Endothelial cell of umbilical vein (primary cell): ENCODE measurements at places on chromosomes 1 and 21. TPM values are rescaled to one million over a fixed set of nuclear protein-coding genes. Genes with fewer than 3 reads are reported as not detected.

- no peak overlapping the region for H3K4me3 ChIP-seq
- no peak for DNase-seq
- no peaks in the 10 kb centered on the region for H3K27me3 ChIP-seq
- H3K4me1 ChIP-seq: peaks cover 5% of the 10 kb centered on the region
- peaks cover 2% of the 10 kb centered on the region for H3K36me3 ChIP-seq
These were observed 87.7 kb downstream of the RAB3GAP2 start for GRCh38 chr1:220184506-220184905.

DNA sequence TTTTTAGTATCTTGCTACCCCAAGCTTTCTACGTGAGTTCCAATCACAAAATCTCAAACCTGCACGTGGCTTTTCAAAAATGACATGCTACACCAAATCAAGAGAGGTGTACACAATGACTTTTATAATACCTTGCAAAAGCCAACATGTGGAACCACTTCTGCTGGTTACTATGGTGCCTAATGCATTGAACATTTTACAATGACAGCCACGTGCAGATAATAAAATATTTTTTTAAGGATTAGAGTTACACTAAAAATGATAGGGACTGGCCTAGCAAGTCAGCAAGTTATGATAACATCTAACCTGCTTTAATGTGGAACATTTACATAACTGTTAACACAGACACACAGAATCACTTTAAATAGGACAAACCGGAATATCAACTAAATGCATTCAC lies 30.2 kb downstream of the EYA3 start:
- no peak for DNase-seq
- H3K36me3 ChIP-seq: no peaks in the 10 kb centered on the region
- no peak overlapping the region for H3K27ac ChIP-seq

- H3K4me1 ChIP-seq: peaks cover 35% of the 10 kb centered on the region
- no peak overlapping the region for H3K27ac ChIP-seq
- no peaks in the 10 kb centered on the region for H3K27me3 ChIP-seq
- DNase-seq: no peak
These were observed 128.4 kb downstream of the PTPN14 start for GRCh38 chr1:214423045-214423444.

Gene KTI12
- total RNA-seq: 9.2 and 10.0 TPM in 2 replicates

GRCh38 chr1:234605399-234605982 lies 4.5 kb downstream of the IRF2BP2 start:
- peak overlapping the region; percentile 87 for H3K27ac ChIP-seq
- peak overlapping the region; percentile 94 for H3K4me3 ChIP-seq
- H3K36me3 ChIP-seq: peaks cover 11% of the 10 kb centered on the region
- H3K27me3 ChIP-seq: no peaks in the 10 kb centered on the region

- H3K27me3 ChIP-seq: no peaks in the 10 kb centered on the region
- no peak overlapping the region for H3K27ac ChIP-seq
- DNase-seq: no peak
- no peak overlapping the region for H3K4me3 ChIP-seq
- H3K4me1 ChIP-seq: no peaks in the 10 kb centered on the region
These were observed 72.6 kb upstream of the RGL1 start for GRCh38 chr1:183732236-183732880.

Gene UFC1
- 102 and 110 TPM in 2 replicates for total RNA-seq

DNA sequence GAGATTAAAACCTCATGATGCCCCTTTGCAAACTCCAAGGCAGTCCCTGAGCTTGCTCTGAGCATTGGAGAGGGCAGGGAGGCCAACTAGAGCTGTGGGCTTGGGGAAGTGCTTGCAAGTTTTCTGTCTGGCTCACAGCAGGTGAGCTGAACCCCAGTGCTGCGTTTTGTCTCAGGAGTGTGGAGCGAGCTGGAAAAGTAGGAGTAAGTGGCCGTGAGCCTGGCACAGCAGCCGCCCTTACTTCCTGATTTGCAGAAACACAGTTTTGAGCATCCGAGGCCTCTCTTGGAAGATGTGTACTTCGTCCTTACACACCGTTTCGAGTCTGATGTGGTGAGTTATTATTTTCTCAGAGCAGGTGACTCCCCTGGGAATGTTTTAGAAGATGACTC lies 221.2 kb upstream of the C1orf174 start:
- H3K4me1 ChIP-seq: no peaks in the 10 kb centered on the region
- H3K27ac ChIP-seq: no peak overlapping the region
- no peak for DNase-seq
- no peaks in the 10 kb centered on the region for H3K36me3 ChIP-seq
- no peaks in the 10 kb centered on the region for H3K27me3 ChIP-seq
- H3K4me3 ChIP-seq: no peak overlapping the region

GRCh38 chr1:154328318-154329151 lies 3.2 kb downstream of the ATP8B2 start:
- no peak overlapping the region for H3K27ac ChIP-seq
- no peak overlapping the region for H3K4me3 ChIP-seq
- H3K36me3 ChIP-seq: peaks cover 16% of the 10 kb centered on the region
- DNase-seq: peak; percentile 83
- H3K27me3 ChIP-seq: no peaks in the 10 kb centered on the region

GRCh38 chr1:70871790-70872189 lies 175.8 kb downstream of the PTGER3 start:
- H3K27ac ChIP-seq: no peak overlapping the region
- no peak overlapping the region for H3K4me3 ChIP-seq
- H3K27me3 ChIP-seq: no peaks in the 10 kb centered on the region
- DNase-seq: no peak

GRCh38 chr1:67645495-67646144 lies 39.4 kb upstream of the GADD45A start:
- no peak overlapping the region for H3K4me3 ChIP-seq
- no peak for DNase-seq
- H3K4me1 ChIP-seq: peaks cover 3% of the 10 kb centered on the region
- no peaks in the 10 kb centered on the region for H3K36me3 ChIP-seq
- no peak overlapping the region for H3K27ac ChIP-seq

DNA sequence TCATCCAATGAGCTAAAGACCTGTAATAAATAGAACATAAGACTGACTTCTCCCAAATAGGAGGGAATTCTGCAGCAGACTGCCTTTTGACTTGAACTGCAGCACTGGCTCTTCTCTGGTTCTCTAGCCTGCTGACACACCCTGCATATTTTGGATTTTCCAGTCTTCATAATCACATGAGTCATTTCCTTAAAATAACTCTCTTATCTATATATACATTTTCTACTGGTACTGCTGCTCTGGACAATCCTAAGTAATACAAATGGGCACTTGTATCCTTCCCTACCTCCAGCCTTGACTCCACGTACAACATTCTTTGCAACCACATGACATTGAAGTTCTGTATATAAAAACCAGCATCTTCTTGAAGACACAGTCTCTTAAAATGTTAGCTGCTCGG lies 429.4 kb upstream of the TMPRSS15 start:
- H3K27me3 ChIP-seq: no peaks in the 10 kb centered on the region
- no peak overlapping the region for H3K27ac ChIP-seq
- peak; percentile 46 for DNase-seq
- no peaks in the 10 kb centered on the region for H3K36me3 ChIP-seq
- no peak overlapping the region for H3K4me3 ChIP-seq

DNA sequence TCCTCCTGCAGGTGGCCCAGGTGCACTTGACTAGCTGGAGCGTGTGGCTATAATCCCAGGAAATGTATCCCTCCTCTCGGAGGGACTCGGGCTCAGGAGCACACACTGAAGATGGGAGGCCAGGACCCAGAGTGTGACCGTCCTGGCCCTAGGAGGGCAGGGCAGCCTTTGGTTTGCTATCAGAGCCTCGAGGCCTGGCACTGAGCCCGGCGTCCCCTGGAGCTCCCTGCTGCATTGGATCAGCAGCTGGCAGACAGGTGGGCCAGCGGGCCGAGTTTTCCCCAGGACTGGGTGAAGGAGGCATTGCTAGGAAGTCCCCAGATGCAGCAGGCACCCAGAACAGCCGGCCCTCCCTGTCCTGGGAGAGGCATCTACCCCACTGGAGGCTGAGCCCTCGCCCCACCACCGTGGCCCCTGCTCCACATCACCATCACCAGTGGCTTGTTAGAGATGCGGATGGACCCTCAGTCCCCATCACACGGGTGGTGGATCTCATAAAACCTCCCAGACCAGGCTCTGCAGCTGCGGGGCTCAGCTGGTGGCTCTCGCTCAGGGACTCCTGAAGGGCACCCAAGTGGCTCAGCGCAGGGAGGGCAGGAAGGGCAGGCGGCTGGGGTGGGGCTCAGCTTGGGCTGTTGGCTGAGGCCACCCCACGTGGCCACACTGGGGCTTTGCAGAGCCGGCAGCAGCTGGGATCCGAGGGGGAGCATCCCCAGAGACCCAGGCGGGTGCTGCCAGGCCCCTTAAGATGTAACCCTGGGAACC lies 32.7 kb upstream of the POFUT2 start:
- H3K4me3 ChIP-seq: no peak overlapping the region
- peaks cover 39% of the 10 kb centered on the region for H3K4me1 ChIP-seq
- H3K36me3 ChIP-seq: no peaks in the 10 kb centered on the region

DNA sequence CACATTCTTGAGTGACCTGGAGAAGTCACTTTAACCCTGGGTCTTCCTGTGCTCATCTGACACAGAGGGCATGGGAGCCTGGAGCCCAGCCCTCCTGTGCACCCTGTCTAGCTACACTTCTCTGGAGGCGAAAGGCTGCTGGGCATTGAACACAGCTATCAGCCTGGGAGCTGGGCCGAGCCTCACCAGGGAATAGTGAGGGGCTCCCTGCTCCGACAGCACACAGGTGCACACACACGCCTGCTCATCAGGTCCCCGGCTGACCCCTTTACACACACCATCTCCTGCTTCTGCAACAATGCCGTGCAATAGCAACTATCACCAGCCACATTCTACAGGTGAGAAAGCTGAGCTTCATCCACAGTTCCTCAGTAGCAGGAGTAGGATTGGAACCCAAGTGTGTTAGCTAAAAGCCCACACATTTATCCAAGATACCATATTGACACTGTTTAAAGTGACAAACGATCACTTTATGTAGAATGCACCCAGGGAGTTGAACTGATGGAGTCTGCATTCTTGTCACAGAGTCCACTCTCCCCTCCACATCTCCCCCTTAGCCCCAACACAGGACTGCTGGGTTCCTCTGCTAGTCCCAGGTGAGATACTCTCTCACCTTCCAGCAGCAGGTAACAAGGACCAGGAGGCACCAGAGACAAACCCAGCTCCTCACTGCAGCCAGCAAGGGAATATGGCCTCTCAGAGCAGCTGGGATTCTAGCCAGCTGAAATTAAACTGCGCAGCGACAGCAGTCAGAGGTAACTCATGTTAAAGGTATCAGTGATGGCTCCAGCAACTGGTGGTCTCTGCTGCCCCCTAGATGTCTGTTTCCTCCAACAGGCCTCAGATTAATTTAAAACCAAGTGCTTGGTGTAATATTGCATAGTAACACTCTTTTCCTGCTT lies 18.3 kb upstream of the CAPN8 start:
- H3K4me3 ChIP-seq: no peak overlapping the region
- peak; percentile 55 for DNase-seq
- no peaks in the 10 kb centered on the region for H3K36me3 ChIP-seq
- H3K27ac ChIP-seq: no peak overlapping the region
- no peaks in the 10 kb centered on the region for H3K4me1 ChIP-seq

Gene IQGAP3
- total RNA-seq: 48.6 and 60.7 TPM in 2 replicates

DNA sequence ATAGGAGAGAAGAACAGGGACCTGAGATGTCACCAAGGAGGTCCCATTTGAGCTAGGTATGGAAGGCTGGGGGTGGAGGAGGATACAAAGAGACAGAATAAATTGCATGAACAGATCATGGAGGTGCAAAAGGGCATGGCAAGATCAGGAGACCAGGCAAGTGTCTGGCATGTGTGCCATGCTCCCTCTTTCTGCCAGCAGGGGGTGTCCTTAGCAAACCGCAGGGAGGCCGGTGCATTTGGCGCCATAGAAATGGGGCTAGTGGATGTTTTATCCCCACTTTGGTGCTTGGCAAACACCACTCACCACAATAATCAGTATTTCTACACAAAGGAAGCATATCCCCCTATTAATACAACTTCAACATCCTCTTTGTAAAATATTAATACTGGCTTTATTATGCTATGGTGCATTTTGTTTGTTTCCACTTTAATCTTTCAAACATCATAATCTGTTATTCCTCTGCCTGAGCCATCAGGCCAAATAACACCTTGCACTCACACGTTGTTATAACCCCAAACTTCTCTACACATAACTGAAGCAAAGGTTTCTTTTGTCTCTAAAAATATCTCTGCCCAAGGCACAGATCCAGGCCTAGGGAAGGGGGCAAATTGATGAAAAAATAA lies 25.9 kb downstream of the S100A6 start:
- no peak overlapping the region for H3K27ac ChIP-seq
- peak; percentile 27 for DNase-seq
- no peaks in the 10 kb centered on the region for H3K36me3 ChIP-seq
- no peak overlapping the region for H3K4me3 ChIP-seq

GRCh38 chr1:231931146-231931545 lies 304.6 kb downstream of the DISC1 start:
- peaks cover 20% of the 10 kb centered on the region for H3K4me1 ChIP-seq
- H3K27ac ChIP-seq: no peak overlapping the region
- H3K36me3 ChIP-seq: no peaks in the 10 kb centered on the region
- no peaks in the 10 kb centered on the region for H3K27me3 ChIP-seq
- no peak overlapping the region for H3K4me3 ChIP-seq

DNA sequence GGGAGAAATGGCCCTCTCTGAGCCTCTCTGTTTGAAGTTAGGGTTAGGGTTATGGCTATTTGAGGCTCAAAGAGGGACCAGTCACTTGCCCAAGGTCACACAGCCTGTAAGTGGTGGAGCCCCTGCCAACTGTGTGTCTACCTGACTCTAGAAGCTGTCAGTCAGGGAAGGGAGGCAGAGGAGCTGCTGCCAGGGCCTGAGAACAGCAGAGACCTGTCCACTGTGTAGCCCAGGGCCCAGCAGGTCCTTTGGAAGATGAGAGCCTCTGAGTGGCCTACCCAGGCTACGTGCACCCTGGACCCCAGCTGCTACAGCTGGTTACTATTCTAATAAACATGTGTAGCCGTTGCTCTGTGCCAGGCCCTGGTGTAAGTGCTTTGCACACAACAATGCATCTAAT lies 15.1 kb upstream of the EDN2 start:
- H3K4me1 ChIP-seq: peaks cover 17% of the 10 kb centered on the region
- no peaks in the 10 kb centered on the region for H3K36me3 ChIP-seq
- no peaks in the 10 kb centered on the region for H3K27me3 ChIP-seq
- no peak overlapping the region for H3K27ac ChIP-seq

DNA sequence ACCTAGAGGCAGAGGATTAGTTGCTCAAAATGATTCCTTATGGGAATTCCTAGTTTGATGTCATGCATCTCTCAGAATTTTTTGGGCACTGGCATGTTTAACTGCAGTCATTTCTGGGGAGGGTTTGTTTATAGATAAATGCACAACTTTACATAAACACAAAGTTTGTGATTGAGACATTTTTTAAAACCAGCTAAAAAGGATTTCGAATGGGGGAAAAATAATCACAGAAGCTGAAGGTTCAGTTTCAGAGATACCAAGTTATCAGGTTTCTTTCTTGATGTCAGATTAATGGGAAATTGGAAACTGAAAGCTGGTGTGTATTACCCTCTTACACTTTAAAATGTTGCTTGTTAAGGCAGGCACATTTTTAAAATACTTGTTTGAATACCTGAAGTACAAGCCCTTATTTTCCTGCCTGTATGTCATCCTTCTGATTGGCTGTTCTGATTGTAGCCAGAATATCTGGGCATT lies 72.1 kb downstream of the DISP1 start:
- no peak overlapping the region for H3K27ac ChIP-seq
- no peak for DNase-seq
- no peaks in the 10 kb centered on the region for H3K27me3 ChIP-seq
- no peaks in the 10 kb centered on the region for H3K36me3 ChIP-seq
